AML-193 (cell line): ENCODE measurements at places on chromosomes 16 and 17.

DNA sequence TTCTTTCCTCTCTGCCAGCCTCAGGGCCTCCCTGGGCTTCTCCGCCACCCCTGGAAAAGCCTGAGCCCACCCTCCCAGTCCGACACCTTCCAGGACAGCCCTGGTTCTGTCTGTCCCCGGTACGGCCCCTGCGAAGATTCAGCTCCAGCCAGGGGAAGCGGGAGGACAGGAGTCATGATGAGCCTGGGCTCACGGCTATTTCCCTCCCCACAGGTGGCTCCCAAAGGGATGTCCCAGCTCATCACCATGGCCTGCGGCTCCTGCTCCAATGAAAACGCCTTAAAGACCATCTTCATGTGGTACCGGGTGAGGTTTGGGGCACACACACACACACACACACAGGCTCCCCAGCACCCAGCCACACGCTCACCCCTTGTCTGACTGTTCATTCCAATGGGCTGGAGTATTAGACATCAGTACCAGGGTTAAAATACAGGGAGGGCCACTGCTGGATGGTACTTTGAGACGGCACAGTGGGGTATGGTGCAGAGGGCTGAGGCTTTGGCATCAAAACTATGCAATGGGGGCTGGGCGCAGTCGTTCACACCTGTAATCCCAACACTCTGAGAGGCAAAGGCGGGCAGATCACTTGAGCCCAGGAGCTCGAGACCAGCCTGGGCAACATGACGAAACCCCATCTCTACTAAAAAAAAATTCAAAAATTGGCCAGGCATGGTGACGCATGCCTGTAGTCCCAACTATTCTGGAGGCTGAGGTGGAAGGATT, 32.8 kb downstream of the TMEM186 start:
- no peak for DNase-seq

DNA sequence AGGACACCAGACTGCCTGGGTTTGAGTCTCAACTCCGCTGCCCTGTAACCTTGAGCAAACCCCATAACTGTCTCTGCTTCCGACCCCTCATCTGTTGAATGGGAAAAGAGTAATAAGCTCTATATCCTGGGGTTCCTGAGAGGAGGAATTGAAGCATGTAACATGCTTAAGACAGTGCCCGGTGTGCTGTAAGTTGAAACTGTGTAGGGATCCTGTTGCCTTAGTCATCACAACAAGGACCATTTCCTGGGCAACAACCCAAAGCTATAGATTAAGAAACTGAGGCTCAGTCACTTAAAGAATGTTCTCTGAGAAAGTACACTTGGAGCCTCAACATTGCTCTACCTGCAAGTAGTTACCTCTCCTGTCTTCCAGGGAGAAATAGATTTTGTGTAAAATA, 23.0 kb downstream of the CDH13 start:
- no peak for DNase-seq

GRCh38 chr17:66531851-66532295, 229.5 kb downstream of the PRKCA start:
- no peak for DNase-seq

DNA sequence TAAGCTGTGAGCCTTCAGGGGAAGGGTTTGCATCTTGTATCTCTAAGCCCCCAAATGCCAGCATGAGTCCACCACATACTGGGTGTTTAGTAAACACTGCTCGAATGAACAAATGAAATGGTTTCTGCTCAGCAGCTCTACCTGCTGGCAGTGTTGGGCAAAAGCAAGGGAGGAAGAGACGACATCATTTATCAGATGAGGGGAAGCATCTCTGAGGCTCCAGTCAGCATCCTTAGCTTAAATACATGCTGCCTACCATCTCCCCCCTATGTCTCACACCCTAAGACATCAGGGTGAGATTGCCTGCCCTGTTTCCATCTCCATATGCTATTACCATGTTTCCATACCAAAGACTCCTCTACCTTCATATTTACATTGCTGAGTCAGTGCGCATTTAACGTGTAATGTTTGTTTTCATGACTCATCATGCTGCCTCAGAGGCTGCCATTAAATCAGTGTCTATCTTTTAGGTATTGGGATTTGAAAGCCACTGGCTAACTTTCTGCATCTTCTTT, 379.8 kb downstream of the UTP18 start:
- peak; percentile 28 for DNase-seq

GRCh38 chr16:12500771-12501170, 302.9 kb downstream of the CPPED1 start:
- DNase-seq: peak; percentile 1

GRCh38 chr17:21176773-21177395, 37.1 kb downstream of the TMEM11 start:
- no peak for DNase-seq

GRCh38 chr16:81066681-81067080, 10.4 kb downstream of the C16orf46 start:
- no peak for DNase-seq

DNA sequence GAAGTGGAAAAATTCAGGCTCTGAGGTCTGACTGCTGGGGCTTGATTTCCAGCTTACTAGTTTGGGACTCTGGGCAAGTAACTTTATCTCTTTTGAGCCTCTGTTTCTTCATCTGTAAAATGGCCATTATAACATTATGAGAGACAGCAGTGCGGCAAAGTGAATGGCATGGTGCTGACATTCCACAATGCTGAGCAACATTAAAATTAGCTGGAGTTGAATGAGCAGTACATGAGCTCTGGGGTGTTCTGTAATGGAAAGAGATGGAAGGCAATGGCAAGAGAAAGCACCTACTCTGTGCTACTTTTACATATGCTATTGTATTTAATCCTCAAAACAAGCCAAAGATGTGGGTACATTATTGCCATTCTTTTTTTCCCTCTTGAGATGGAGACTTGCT, 535.7 kb upstream of the CDH11 start:
- no peak for DNase-seq

GRCh38 chr17:72158895-72159885, 38.4 kb downstream of the SOX9 start:
- DNase-seq: no peak

DNA sequence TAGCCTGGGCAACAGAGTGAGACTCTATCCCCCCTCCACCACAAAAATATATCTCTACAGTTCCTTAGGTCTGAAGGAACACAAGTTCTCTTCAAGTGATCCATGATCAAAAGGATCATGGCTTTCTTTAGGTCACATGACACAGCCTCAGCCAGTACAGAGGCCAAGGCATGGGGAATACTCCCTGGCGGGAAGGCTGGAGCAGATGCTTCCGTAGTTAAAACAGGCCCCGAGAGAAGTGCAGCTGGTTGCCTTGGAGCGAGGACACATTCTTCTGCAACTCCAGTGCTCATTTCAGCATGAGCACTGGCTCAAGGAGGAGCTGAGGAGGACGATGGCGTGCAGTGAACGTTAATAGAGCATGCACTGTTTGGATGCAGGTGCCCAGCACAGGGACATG, 13.5 kb downstream of the CDIP1 start:
- no peak for DNase-seq

- no peak for DNase-seq
These were observed 34.4 kb upstream of the MNT start for GRCh38 chr17:2435181-2435741.

DNA sequence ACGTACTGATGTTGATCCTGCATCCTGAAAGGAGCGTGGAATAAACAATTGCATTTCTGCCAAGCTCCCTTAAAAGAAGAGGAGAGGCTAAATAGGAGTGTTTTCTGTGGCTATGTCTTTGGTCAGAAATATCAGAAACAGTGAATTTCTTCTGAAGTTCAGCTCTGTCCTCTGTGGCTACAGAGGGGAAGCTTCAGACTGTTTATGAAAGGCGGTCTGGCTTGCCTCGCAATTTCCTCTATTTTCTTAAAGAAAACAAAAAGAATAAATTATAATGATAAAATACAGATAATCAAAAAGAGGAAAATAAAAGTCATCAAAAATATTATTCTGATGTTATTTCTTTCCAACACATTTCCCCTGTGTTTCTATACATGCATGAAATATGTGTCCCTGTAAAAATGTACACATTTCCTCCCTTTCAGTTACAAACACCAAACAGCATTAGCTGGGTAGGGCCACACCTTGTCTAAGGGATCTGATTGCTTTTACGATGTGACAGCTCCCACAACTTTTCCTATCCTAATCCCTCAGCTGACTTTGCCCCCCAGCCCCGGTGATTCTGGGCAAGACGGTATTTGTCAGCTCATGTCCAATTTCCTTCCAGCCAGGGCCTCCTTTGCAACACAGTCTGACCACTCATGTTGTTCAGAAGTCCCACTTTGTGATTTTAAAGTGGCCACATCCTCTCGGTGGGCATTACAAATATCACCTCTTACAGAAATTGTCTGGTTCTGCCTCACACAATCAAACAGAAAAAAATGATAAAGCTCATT, 439.0 kb downstream of the HS3ST3B1 start:
- DNase-seq: peak; percentile 6

DNA sequence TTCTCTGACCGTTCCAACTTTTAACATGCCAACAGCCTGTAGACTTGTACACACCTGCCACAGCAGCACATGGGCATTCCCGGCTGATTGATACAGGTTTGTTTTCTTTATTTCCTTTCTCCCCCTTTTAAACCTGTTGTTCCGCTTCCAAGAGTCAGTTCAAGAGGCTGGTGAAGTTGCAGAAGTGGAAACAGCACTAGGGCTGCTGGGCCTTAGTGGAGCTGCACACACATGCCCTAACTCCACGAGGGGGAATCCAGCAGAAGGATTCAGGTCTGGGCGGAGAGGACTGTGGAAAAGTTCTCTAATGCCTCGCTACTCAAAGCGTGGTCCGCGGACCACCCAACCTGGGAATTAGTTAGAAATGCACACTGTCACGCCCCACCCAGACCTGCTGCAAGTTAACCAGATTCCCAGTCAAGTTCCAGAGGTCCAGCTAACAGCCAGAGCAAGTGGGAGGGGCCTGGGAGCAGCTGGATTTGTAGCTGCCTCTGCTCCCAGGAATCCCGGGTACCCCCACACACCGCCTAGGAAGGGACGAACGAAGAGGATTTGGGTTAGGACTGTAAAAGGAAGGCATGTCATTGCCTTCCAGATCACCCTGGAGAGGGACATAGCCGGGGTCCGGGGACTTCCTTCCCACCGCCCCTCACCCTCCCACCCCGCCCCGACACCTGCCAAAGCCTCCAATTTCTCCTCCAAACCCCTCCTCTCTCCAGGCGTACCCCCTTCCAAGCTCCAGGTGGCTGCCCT, 542 bp downstream of the SLC39A11 start:
- peak; percentile 64 for DNase-seq

DNA sequence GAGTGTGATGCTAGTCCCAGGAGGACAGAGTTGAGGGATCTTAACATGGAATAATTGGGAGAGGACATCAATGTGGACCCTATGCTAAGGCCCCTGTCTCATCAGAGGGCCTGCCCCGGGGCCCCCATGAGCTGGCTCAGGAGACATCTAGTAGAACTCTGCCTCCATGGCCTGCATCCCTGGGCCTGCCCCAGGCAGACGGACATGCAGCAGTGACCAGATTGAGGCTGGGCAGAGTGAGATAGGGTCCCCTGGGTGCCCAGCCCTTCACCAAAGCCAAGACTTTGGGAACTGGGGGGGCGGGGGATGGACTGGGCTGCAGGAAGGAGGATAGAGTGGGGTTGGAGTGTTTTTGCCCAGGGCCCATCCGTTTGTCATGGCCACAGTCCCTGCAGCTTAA, 115.2 kb downstream of the CCDC182 start:
- no peak for DNase-seq
